ENCODE measurements at places on chromosomes 16 and 17.

- no peak for DNase-seq
These were observed 482 bp downstream of the DCTPP1 start for GRCh38 chr16:30429418-30429677.

DNA sequence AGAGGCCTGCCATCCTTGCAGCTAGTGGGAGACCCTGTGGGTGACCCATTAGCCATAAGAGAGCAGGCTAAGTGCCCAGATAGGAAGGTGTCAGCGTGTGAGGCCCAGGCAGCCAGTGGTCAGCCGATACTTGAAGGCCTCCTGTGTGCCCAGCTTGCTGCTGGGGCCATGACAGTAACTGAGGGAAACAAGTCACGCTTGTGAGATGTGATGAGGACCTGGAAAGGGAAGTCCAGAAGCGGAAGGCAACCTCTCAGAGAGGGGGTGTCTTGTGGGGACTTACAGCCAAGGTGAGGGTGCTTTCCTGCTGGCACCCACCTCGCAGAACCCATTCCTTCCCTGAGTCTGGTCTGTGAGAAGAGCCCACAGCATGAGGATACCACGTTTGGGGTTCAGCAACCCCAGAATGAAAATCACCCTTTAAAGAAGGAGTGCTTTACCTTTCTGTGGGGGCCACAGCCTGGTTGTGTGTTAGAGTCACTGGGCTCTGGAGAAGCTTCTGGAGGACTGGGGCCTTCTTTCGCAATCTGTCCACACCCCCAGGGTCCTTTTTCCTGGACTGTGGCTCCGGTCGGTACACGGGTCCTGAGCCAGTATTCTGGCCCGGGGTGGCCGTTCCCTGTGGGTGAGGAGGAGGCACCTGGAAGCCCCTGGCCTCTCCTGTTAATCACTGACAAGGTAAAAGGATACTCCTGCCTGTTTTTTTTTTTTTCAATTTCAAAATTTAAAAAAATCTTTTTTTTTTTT, 53.9 kb downstream of the PLCG2 start:
- DNase-seq = no peak

DNA sequence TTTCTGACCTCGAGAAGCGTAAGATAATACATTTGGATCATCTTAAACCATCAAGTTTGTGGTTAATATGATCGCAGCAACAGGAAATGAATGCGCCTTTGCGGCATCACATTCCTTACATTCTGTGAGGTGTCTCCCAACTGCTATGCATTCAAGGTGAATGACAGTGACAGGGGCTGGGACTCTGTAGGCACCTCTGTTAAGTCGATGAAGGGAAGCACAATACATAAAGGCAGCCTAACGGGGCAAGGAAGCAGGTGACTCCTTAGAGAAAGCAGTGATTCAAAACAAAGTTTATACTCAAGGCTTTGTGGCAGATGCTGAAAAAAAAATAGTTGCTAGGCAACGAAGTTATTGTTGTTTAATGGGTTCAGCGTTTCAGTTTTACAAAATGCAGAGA, 21.6 kb upstream of the EVPL start:
- DNase-seq = no peak

DNA sequence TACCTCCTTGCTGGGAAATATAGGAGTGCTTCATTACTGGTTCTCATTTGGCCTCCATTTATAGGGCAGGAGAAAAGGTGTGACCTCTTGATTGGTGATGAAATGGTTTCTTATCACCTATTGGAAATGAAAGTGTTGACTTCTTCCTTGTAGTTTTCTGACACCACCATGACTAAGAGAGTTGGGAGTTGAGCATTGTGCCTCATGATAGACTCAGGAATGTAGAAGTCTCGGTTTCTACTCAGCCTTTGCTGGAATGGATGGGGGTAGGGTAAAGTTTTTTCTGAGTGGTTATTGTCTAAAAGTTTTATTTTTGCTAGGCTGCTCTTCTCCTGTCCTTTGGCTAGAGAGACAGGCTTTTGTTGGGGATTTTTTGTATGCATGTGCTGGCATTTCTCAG, 117.4 kb downstream of the PHKB start:
- DNase-seq = no peak

DNA sequence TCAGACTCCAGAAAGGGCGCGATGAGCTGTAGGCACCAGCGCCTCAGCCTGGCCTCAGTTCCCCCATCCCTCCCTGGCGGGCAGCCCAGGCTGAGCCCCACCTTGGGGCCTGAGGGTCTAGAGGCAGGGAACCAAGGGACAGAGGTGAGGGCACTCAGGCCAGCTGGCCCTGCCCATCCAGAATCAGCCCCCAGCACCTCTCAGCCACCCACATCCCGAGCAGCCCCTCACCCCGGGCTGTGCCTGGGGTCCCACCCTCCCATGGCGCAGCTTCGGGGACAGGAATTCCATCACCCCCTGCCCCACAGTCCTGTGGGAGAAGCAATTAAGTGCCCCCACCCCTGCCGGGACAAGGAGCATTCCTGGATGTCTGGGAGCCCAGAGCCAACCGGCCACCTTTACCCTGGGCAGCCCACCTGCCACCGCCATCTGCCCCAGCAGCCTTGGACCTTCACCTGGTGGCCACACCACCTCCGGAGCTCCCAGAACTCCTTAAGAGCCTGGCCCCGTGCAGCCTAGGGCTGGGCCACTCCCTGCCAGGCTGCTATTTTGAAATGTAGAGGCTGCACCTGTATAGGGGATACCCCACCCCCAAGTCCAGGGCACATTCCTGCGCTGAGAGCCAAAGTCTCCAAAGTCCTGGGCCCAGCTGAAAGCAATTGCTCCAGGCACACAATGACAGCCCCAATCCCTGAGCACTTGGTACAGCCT, 33.7 kb upstream of the PVALEF start:
- no peak for DNase-seq

GRCh38 chr16:83978401-83978904, 10.4 kb downstream of the NECAB2 start:
- no peak for DNase-seq

- DNase-seq = no peak
These were observed 24.0 kb downstream of the CEP295NL start for GRCh38 chr17:78878871-78879527.

GRCh38 chr17:75877752-75878173, 618 bp downstream of the TRIM47 start:
- peak; percentile 27 for DNase-seq

DNA sequence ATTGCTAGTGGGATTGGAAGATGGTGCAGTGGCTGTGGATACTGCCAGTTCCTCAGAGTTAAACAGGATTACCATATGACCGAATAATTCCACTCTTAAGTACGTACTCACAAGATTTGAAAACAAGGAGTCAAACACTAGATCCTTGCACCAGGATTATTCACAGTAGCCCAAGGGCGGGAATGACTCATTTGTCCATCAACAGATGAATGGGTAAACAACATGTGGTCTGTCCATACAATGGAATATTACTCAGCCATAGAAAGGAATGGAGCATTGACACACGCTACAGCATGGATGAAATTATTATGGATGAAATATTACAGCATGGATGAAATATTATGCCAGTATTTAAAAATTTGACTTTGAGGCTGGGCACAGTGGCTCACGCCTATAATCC, 9.1 kb upstream of the MAPK8IP3 start:
- DNase-seq = no peak

DNA sequence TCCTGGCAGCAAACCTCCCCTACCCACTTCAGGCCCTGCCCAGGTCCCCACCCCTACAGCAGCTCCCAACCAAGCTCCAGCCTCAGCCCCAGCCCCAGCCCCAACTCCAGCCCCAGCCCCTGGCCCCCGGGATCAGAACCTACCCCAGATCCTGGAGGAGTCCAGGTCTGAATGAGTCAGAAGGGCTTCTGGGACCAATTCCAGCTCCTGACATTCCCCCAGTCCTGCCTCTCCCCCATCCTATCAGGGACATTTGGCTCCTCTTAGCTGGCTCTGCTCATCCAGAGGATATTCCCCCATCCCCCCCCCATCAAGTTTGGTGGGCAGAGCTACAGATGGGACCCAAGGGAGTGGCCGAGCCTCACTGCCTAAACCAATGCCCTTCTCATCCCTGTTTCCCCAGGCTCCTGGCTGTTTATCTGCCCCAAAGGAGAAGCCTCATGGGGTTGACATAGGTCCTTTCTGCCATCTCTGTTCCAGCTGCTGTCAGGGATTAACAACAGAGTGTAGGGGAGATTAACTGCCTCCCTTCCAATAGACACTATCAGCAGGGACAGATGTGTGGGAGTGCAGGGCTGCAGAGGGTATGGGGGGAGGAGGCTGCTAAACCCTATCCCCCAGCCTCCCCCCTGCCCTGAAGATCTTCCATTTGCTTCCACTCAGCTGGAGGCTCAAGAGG, 16.5 kb downstream of the CNTNAP1 start:
- no peak for DNase-seq

DNA sequence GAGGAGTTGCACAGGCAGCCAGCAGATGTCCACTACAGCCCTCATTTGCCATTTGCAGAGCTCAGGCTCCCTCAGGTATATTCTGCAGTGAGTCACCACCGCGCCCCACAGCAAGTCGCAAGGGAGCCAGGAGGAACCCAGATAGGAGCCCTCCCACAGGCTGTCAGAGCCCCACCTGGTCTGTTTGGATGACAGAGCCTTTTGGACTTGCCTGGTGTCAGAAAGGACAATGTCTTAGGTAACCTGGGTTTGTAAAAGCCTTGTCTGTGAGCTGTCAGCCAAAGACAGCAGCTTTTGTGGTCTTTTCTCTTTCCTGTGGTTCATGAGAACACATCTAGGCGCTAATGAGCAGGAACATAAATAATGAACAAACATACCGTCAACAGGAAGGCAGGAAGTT, 70.9 kb downstream of the GNAO1 start:
- DNase-seq = peak; percentile 21

DNA sequence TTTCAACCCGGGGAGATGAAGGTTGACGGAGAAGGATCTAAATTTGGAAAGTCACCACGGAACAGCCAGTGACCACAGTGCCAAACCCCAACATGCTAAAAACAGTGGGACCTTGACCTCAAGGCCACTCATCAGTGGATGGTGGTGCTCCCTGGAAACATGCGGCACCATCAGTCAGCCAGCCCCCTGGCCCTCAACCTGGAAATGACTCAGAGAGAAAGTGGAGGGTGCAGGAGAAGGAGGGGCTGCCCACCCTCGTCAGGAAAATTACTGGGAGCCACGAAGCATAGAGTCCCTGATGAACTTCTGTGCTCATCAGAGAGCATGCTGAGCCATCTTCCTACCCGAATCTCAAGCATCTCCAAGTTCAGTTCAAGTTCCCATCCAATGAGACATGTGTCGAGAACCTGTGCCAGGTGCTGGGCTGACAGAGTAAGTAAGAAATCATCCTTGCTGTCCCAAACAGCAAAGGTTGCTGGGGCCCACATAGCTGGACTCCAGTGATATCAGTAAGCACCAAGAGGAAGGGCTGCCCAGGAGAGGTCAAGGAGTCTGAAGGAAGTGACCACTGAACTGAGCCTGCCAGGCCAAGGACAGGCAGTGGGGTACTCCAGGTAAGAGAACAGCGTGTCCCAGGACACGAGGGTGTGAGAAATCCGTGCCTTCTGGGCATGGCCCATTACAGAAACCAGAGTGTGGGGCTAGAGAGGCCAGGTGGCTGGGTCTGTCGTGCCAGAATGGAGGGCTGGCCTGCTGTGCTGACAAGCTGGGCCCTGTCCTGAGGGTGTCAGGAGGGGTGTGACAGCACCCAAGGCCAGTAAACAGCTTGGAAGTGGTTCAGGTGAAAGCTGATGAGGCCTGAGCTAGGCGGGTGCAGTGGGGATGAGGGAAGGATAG, 5.2 kb downstream of the PECAM1 start:
- no peak for DNase-seq

DNA sequence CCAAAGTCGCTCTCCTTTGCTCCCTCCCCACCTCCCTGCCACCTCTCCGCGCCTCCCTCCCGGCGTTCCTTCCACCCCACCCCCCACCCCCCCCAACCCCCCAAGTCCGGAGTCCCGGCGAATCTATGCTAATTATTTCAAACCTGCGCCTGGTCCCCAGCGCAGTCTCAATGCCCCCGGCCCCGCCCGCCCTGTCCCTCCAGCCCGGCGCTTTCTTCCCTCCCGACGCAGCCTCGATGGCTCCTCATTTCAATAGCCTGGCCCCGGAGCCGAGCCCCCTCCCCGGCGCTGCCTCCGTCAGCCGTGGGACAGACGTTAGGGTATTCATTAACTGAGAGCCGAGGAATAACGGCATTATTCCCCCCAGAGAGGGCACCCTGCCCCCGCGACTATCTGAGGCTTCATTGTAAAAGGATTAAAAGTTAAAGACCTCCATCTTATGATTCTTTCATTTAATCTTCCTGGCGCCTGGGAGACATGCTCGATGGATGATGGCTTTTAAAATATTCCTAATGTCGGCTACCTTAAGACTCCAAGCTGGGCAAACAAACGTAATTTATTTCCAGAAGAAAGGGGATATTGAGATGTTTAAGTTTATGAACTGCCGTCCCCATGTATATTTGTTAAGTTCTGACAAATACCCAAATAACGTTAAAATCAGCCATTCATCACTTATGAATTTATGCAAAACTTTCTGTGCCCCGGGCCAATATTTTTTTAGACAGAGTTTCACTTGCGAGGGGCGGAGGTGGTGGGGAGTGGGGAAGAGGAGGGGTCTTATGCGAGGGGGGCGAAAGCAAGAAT, 3.4 kb downstream of the NOG start:
- DNase-seq = no peak

DNA sequence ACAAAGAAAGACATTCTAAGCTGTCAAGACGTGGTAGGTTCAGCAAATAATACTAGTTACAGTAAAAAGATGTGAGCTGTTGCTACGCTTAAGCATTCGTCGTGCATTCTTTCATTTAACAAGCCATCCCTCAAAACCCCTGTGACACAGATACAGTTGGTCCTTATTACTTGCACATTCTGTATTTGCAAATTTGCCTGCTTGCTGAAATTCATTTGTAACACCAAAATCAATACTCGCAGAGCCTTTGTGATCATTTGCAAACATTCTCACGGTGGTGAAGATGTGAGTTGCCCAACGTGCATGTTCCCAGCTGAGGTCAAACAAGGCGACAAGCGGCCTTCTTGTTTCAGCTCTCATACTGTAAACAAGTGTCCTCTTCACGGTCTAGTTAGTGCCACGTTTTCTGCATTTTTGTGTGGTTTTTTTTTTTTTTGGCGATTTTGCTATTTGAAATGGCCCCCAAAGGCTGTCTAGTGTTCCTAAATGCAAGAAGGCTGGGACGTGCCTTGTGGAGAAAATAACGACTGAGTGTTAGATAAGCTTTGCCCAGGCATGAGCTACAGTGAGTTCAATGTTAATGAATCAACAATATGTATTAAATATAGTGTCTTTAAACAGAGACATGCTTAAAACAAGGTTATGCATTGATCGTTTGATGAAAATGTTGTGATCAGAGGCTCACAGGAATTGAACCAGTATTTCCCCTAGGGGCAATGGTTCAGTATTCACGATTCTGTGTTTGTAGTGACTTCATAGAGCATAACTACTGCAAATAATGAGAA, 84.1 kb downstream of the RAB11FIP4 start:
- DNase-seq = no peak

Data from DMS153 (cell line).